ENCODE measurements at places on chromosomes 3 and 15.

GRCh38 chr15:36403351-36403750 is 176.1 kb upstream of the CDIN1 start:
- DNase-seq: no peak

DNA sequence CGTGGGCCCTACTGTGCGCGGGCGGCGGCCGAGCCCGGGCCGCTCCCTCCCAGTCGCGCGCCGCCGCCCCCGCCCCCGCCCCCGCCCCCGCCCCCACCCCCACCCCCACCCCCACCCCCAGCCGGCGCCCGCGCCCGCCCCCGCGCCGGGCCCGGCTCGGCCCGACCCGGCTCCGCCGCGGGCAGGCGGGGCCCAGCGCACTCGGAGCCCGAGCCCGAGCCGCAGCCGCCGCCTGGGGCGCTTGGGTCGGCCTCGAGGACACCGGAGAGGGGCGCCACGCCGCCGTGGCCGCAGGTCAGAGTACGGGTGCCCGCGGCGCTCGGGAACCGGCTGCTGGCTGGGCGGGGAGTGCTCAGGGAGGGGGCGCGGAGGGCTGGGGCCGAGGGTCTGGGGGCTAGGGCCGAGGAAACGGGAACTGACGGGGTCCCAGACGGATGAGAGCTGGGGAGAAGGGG is 1.1 kb upstream of the PPARG start:
- DNase-seq: no peak

GRCh38 chr3:188352196-188352927 is 198.4 kb downstream of the LPP start:
- DNase-seq: no peak

GRCh38 chr3:197686899-197687298 is 49.8 kb downstream of the RUBCN start:
- no peak for DNase-seq

- DNase-seq: no peak
Measured at GRCh38 chr15:70280781-70281180, 183.1 kb upstream of the TLE3 start.

- peak; percentile 33 for DNase-seq
Measured at GRCh38 chr15:62558640-62559380, 393.7 kb upstream of the C2CD4B start.

DNA sequence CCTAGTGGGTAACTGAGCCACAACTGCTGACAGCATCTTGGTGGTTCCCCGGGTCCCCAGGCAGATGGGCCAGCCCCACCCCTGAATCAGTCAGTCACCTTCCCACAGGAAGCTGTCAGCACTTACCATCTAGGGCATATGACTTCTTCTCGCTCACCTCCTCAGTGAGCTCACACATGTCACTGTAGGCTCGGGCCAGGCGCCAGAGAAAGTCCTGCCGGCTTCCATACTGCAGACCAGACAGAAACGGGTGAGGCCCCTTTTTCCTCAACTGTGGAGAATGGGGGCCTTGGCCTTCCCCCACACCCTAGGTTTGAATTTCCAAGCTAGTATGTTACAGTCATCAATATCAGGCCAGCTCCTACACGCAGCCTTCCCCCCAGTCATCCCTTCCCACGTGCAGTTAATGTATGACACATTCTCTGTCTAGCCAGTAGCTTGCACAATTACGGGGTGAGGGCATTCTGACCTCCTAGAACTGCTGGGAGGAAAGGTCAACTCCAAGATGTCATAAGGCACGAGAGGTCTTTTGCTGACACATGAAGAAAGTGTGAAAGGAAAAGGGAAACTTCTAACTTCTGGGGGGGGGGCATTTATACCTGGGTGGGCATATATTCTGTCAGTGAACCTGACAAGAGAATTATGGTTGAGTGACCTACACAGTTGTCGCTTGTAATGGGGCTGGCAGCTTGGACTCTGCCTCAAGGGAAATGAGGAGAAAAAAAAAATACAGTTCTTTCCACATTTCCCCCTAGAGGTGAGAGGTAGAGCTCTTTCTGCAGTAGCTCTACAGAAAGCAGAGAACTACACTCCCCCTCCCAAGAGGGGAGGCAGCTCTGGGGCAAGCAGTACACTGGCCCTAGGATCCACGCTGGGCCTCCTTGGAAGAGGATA is 10.9 kb downstream of the RMDN3 start:
- peak; percentile 71 for DNase-seq

GRCh38 chr3:170621256-170621655 is 35.4 kb upstream of the SLC7A14 start:
- DNase-seq: no peak

DNA sequence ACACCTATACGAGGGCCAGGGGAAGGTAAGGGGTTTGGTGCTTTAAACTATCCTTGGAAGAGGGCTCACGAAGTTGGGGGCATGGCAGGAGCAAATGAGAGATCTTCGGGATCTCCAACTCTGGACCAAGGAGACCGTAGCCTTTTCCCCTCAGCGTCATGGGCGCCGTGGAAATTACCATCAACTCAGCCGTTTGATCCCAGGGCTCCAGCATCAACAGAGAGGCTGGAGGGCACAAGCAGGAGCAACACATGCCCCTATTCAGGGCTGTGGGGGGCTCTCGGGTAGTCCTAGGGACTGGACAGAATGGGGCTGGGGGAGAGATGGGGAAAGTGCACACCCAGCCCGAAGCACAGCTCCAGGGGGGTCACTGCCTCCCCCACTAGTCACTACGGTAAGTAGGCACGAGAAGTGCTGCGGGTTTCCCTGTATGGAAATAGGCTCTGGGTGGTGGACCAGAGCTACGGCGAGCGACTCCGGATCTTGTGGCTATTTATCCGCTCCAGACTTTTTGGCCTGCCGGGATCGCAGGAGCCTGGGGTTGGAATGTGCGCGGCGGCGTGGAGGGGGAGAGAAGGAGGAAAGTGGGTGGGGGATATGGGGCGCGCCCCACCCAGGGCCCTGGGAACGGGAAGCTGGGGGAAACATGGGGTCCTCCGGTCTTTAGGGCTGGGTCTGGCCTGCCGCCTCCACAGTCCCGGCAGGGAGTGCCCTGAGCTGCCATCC is 539 bp upstream of the LAMB2 start:
- DNase-seq: peak; percentile 92

DNA sequence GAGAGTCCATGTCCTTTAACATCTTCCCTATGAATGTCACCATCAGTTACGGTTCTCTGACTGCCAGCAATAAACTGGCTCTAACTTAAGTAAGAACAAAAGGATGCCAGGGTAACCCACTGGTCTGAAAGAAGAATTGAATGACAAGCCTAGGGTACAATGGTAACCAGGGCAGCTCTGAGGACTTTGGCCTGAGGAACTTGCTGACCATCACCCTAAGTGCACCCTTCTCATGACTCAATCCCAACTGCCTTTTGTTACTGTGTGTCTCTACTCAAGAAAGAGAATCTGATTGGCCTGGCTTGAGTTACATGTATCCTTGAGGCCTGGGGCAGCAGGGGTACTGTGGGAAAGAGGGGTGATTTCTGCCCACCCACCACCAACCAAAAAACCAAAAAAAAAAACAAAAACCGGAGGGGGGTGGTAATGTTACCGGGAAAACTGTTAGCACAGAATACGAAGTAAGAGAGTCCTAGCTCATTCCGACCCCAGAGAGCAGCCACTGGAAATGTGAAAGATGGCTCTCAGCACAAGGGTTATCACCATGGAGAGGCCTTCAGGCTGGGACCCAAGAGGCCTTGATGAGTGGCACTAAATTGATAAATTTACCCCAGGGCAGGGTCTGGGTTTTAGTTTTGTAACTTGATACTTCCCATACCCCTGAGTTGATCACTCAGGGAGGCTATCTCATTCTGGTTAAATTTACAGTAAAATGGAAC is 9.3 kb upstream of the SLC28A1 start:
- DNase-seq: no peak

- peak; percentile 40 for DNase-seq
Measured at GRCh38 chr15:43441316-43441715, 51.6 kb downstream of the TP53BP1 start.

GRCh38 chr3:152308475-152308844 is 39.7 kb downstream of the MBNL1 start:
- no peak for DNase-seq

- peak; percentile 92 for DNase-seq
Measured at GRCh38 chr15:91515188-91515754, 338.2 kb upstream of the SLCO3A1 start.

GRCh38 chr3:38487323-38487722 is 8.8 kb upstream of the EXOG start:
- DNase-seq: no peak

- DNase-seq: peak; percentile 10
Measured at GRCh38 chr3:58848826-58849225, 182.3 kb upstream of the FAM3D start.

GRCh38 chr3:49567406-49567805 is 13.1 kb downstream of the BSN start:
- no peak for DNase-seq

DNA sequence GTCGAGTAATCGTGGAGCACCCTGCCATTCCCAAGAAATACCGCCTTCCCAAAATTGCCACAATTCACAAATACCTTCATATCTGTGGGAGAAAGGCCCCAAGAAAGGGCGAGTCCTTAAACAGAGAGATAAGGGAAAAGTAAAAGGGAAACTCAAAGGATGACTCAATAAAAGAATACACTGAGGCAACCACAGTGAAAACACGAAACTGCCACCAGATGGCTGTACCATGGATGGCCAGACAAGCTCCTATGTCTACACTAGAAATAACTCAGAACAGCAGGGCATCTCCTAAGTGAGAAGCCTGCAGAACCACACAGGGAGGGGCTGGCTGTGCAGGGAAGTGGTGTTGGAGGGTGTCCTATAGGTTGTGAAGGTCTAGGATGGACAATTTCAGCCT is 25.0 kb downstream of the SRGAP3 start:
- peak; percentile 22 for DNase-seq

- DNase-seq: peak; percentile 37
Measured at GRCh38 chr3:73768524-73769308, 144.0 kb upstream of the PDZRN3 start.

DNA sequence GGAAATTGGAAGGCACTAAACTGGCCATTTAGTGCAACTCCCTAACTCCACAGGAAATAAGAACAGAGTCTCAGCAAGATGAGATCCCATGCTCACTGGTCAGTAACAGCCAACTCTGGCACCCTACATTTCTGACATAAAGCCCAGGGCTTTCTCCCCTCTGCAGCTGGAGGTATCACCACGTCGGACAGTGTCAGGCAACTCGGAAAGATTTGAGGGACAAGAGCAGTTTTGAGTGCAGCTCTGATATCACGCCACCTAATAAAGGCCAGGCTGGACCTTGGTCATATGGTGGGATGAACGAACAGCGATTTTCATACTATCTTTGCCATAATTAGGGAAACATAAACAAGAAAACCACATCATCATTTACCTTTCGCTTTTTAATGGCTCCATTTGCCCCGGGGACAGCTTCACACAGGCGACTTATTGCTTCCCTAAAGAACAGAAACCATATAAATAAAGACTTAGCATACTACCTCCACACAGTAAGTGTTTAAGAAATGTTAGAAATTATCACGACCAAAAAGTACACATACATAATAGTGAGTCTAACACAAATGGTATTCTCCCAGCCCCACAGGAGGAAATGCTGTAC is 12.5 kb downstream of the EID1 start:
- DNase-seq: no peak

DNA sequence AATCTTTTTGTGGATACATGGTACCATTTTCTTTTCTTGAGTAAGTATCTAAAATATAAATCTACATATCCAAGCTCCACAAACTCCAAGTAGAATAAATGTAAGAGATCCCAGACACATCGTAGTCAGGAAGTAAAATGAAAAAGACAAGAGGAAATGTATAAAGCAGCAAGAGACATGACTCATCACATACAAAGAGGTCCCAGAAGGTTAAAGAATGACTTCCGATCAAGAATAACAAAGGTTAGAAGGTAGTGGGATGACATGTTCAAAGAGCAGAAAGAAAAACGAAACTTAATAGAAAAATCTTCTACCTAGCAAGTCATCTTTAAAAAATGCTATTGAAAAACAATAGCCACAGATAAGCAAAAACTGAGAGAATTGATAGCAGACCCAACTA is 705.8 kb downstream of the NR2F2 start:
- DNase-seq: no peak

GRCh38 chr3:152291649-152292066 is 22.9 kb downstream of the MBNL1 start:
- DNase-seq: no peak

GRCh38 chr3:13462125-13462629 is 17.9 kb upstream of the HDAC11 start:
- no peak for DNase-seq

- DNase-seq: no peak
Measured at GRCh38 chr3:46946856-46947545, 29.5 kb downstream of the CCDC12 start.

DNA sequence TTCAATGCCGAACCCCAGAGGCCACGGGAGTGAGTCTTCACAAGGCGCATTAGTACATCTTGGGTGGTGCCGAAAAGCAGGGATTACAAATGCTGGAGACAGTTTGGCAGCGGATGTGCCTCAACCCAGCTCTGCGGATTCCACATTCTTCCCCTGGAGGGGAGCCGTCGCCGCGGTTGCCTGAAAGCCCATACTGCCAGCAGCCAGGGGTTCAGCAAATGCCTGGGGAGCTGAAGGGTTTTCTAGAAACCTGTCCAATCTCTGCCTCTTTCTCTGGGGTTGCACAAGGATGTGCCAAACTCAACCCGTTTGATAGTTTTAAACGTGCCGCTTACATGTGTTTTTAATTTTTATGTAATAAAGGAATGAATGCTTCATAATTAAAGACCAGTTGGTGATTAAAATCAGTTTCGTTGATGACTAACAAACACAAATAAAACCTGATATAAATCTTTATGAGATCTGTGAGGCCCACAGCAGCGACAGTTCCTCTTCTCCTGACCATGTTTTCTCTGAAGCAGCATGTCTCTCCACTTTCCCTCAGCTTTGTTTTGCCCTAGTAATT is 74.6 kb upstream of the LEKR1 start:
- peak; percentile 96 for DNase-seq

DNA sequence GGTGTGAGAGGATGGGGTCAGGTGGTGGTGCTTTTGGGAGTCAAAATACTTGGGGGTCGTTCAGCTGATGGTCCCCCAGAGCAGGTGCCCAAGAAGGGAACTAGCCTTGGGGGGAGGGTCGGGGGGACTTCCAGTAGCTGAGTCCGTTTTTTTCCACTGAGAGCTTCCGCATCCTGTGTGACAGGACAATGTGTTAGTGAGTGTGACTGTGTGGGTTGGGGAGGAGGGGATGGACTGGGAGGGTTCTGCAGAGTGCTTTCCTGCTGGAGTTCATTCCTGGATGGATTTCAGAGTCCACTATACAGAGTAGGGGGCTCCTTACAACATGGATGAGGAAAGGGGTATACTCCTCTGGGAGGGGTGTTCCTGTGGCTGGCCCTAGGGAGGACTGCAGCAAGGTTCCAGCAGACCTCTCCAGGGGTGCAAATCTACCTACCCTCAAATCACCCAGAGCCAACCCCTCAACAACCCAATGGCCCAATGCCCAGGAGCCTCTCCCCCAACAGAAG is 601 bp upstream of the HYAL2 start:
- DNase-seq: no peak

GRCh38 chr3:107555359-107555758 is 32.6 kb downstream of the BBX start:
- peak; percentile 4 for DNase-seq

- DNase-seq: no peak
Measured at GRCh38 chr3:56725175-56725574, 42.1 kb upstream of the TASOR start.

All from fibroblast of skin of abdomen (primary cell).